ENCODE measurements at places on chromosomes 7 and 10. TPM values are rescaled to one million over a fixed set of nuclear protein-coding genes. Genes with fewer than 3 reads are reported as not detected.
A peak's percentile ranks its signal among the peaks of the same experiment; 100 is the strongest.

The ANXA8 gene
- total RNA-seq: 172 TPM

The ELMO1 gene
- 5.0 TPM for total RNA-seq

The SLC16A9 gene
- not detected for total RNA-seq

DNA sequence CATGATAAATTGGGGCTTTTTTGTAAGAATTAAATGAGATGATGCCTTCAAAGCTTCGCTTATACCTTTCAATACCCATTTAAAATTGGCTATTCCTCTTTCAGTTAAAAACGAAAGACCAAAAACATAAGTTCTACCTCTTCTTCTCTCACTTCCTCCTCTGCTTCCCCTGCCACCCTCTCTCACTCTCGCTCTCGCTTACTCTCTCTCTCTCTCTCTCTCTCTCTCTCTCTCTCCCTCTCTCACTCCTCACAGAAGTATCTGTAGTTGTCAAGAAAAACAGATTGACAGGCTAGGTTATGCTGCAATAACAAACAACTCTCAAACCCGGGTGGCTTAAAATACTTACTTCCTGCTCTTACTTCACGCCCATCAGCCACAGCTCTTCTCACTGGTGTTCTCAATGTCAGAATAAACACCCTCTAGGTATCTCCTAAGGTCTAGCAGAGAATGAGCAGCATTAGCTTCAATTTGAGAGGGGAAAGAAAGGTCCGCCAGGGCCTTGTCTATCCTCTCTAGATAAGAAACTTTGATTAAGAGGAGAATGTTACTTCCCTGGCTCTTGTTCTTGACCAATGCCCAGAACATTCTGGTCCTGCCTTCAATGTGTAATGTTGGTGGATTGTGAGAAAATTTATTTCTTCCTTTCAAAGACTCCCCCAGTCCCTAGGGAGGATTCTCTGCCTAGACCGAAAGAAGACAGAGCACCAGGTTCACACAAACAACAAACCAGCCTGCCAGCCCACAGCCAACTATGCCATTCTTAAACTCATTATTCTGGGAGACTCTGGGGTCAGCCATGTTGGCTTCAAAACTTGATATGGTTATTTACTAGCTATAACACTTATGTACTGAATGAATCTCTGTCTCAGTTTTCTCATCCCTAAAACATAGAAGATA is 1028.7 kb downstream of the XPNPEP1 start:
- no peaks in the 10 kb centered on the region for H3K4me1 ChIP-seq
- H3K27ac ChIP-seq: no peak overlapping the region
- DNase-seq: no peak

- no peaks in the 10 kb centered on the region for H3K4me1 ChIP-seq
- H3K27ac ChIP-seq: no peak overlapping the region
- H3K27me3 ChIP-seq: no peaks in the 10 kb centered on the region
- DNase-seq: no peak
- H3K4me3 ChIP-seq: no peak overlapping the region
Measured at GRCh38 chr10:61187601-61188000, 243.6 kb upstream of the RHOBTB1 start.

GRCh38 chr7:115962340-115962739 is 68.2 kb downstream of the TFEC start:
- no peaks in the 10 kb centered on the region for H3K4me1 ChIP-seq
- DNase-seq: no peak
- no peaks in the 10 kb centered on the region for H3K36me3 ChIP-seq
- no peak overlapping the region for H3K27ac ChIP-seq

DNA sequence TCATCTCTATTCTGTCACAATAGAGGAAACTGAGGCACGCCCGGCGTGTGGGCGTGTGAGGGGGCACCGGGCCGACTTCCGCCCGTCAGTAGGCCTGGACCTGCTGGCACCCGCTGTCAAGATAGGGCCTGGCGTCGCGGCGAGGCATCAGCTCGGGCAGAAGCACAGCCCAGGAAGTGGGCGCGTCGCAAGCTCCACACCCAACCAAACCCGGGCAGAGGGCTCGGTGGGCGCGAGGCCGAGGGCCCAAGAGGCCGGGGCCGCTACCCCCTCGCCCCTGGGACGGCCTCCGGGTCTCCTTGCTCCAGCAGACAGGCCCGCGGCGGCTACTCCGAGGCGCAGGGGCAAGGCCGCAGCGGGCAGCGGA is 91.2 kb downstream of the SPAG6 start:
- no peaks in the 10 kb centered on the region for H3K27me3 ChIP-seq
- peaks cover 37% of the 10 kb centered on the region for H3K4me1 ChIP-seq
- H3K4me3 ChIP-seq: peak overlapping the region; percentile 82
- no peak for DNase-seq

GRCh38 chr7:73451780-73452398 is 18.3 kb downstream of the FZD9 start:
- H3K27ac ChIP-seq: no peak overlapping the region
- no peak for DNase-seq
- no peaks in the 10 kb centered on the region for H3K27me3 ChIP-seq
- no peak overlapping the region for H3K4me3 ChIP-seq

- no peak overlapping the region for H3K4me3 ChIP-seq
- H3K36me3 ChIP-seq: no peaks in the 10 kb centered on the region
- no peaks in the 10 kb centered on the region for H3K4me1 ChIP-seq
- DNase-seq: no peak
Measured at GRCh38 chr7:157981778-157982177, 605.8 kb downstream of the PTPRN2 start.

DNA sequence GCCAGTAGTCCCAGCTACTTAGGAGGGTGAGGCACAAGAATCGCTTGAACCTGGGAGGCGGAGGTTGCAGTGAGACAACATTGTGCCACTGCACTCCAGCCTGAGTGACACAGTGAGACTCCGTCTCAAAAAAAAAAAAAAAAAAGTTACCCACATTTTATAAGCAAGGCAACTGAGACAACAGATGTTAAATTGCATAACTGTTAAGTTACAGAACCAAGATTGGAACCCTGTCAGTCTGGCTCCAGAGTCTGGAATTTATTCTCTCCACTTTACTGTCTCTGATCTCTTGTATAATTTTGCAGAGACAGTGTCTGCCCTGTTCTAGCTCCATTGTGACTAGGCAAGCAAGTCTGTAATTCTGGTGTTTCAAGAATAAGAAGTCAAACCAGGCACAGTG is 6.2 kb upstream of the ITGB1 start:
- no peak for DNase-seq
- H3K4me3 ChIP-seq: no peak overlapping the region
- no peak overlapping the region for H3K27ac ChIP-seq
- H3K27me3 ChIP-seq: no peaks in the 10 kb centered on the region
- no peaks in the 10 kb centered on the region for H3K36me3 ChIP-seq

Data from PC-9 (cell line).